ENCODE measurements at places on chromosomes 1 and 21.
A peak's percentile ranks its signal among the peaks of the same experiment; 100 is the strongest.

GRCh38 chr1:67269061-67269460 lies 38.6 kb upstream of the IL12RB2 start:
- DNase-seq, result no peak

GRCh38 chr1:236338096-236338495 lies 56.0 kb upstream of the EDARADD start:
- DNase-seq, result no peak

DNA sequence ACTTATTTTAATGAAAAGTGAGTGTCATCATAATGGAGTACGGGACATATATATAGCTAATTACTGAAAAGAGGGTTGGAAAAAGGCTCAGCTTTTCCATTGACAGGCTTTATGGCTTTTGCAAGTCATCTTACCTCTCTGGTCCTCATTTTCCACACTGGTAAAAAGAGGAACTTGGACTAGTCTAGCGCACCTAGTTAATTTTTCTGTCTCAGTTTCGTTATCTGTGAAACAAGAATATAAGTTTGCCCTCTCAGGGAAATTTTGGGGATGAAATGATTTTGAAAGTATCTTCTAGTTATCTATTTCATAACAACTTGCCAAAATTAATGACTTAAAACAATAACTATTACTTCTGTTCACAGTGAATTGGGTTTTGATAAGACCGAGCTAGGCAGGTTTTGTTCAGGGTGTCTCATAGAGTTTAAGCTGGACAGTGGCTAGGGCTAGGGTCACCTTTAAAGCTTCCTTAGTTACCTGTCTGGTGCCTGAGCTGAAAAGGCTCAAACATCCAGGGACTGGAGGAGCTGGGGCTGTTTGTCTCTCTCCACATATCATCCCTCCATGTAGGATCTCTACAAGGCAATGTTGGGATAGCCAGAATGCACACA lies 91.7 kb downstream of the TYW3 start:
- no peak for DNase-seq

DNA sequence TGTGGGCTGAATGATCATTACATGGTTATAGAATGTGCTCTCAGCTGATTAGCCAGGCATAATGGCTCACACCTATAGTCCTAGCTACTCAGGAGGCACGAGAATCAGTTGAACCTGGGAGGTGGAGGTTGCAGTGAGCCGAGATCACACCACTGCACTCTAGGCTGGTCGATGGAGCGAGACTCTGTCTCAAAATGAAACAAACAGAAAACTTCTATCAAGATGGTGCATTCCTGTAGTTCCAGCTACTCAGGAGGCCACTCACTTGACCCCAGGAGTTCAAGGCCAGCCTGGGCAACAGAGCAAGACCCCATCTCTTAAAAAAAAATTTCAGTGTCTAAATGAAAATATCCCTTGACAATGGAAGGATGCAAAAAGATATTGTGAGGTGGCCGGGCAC lies 10.9 kb downstream of the TIMM17A start:
- no peak for DNase-seq

DNA sequence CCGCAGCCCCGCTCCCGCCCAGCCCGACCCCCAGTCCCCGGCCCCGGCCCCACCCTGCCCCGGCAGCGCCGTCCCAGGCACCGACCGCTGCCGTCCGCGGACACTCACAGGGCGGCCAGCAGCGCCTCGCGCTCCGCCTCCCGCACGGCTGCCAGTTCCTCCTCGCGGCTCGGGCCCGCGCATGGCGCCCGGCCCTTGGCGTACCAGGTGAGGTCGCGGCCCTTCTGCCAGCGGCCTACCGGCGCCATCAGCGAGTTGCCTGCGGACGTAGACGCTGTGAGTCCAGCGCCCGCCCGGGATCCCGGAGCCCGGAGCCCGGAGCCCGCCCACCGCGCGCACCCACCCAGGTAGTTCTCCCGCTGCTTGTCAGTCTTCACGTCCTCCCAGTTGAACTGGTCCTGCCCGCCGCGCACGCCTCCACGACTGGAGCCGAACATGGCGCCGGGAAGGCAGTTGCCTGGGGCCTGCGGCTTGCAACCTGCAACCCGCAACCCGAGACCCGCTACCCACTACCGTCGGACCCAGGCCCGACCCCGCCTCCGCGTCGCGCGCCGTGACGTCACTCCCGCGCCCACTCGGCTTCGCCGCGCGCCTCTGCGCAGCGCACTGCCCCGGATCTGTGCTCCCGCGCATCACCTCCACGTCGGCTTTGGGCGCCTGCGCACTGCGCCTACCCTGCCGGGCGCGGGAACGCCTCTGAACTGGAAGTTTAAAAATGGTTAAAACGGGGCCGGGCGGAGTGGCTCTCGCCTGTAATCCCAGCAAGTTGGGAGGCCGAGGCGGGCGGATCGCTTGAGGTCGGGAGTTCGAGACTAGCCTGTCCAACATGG lies at the start of gene C1orf35:
Gene C1orf35 (minus strand): TSS at position 535 of the 830 bp plus-strand sequence. CDS start 98 bp downstream, at position 437.
- peak; percentile 94 for DNase-seq

GRCh38 chr21:36727866-36728265 lies 29.0 kb downstream of the SIM2 start:
- DNase-seq, result no peak

- peak; percentile 66 for DNase-seq
Observed at GRCh38 chr1:50308878-50309277, 114.4 kb downstream of the DMRTA2 start.

GRCh38 chr1:60037669-60038068 lies 35.9 kb downstream of the C1orf87 start:
- DNase-seq, result no peak

DNA sequence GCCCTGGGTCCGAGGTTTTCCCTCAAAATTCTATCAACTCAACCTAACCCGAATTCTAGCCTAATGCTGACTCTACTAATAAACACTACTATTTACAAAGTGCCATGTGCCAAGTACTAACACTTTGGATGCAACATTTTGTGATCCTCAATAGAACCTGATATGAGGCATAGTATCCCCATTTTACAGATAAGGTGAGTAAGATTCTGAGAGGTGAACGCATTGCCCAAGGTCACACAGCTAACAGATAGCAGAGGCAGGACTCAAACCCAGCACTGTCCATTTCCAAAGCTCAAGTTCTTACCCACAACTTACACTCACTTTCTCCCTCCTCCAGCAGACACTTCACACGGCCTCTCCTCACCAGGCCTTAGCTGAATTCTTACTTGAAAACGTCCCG lies 46.0 kb upstream of the LAPTM5 start:
- DNase-seq, result no peak

DNA sequence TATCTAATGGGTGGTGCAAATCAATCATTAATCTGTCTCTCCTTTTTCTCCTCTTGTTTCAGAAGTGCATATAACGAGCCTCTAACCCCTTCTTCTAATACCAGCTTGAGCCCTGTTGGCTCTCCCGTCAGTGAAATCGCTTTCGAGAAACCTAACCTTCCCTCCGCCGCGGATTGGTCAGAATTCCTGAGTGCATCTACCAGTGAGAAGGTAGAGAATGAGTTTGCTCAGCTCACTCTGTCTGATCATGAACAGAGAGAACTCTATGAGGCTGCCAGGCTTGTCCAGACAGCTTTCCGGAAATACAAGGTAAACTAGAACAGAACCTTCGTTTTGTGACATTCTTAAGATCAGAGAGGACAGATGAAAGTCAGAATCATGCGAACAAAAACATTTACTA lies 25.3 kb upstream of the VAMP3 start:
- DNase-seq, result no peak

GRCh38 chr1:229107304-229107815 lies 163.6 kb upstream of the RAB4A start:
- no peak for DNase-seq

DNA sequence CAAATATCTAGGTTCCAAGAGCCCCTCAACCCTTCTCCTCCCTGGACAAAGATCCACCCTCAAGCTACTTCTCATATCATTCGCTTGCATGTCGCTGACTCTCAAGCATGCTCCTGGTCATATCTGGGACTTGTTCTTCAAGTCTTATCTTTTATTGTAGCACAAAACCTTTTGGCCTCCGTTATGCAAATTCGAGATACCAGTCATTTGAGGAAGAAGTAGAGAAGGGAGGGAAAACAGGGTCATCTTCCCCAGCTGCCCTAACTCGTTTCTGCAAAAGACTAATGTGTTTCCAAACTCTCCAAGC lies 63.8 kb upstream of the ETS2 start:
- DNase-seq, result no peak

GRCh38 chr1:226403201-226404034 lies 4.5 kb downstream of the PARP1 start:
- DNase-seq, result peak; percentile 84

GRCh38 chr1:169958987-169959386 lies 65.3 kb upstream of the SCYL3 start:
- DNase-seq, result no peak

DNA sequence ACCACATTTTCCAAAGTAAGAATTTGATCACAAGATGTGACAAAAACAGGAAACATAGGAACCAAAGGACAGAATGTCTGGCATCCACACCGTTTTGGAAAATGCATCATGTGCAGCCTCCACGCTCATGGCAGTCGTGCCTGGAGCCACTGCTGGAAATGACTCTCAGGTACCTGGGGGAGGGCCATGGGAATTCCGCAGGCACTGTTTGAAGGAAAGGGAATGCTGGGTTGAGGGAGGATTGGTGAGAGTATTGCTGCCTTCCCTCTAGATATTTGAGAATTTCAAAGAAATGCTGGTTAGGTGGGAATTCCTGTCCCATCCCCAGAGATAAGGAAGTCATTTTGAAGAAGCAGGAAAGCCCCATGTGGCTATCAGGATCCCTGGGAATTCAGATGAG lies 10.8 kb downstream of the SLAMF1 start:
- DNase-seq, result no peak

GRCh38 chr1:106680216-106680615 lies 376.3 kb upstream of the PRMT6 start:
- no peak for DNase-seq

DNA sequence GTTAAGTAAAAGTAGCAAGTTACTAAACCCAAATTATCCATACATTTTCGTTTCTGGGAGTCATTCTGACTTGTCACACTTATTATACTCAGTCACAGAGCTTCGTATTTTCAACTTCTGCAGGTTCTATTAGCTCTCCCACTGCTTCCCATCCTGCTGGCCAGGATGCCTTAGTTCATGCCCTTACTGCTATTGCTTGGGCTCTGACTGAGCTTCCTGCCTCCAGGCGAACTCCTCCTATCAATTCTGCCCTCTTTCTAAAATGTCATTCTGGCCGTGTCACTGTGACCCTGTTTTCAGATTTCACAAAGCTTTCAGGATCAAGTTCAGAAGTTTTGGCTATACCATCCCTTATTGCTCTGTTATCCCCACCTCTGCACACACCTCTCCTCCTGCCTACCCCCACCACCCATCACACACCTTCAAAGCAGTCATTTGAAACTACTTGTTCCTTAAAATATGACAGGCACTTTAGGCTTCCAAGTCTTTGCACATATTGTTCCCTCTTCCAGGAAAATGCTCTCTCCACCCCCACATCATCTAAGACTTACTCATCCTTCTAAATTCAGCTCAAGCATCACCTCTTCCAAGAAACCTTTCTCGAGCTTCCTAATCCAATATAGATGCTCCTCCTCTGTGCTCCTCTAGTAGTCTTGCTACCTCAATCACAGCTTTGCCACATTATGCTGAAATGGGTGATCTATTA lies 278.0 kb downstream of the BRINP2 start:
- no peak for DNase-seq

DNA sequence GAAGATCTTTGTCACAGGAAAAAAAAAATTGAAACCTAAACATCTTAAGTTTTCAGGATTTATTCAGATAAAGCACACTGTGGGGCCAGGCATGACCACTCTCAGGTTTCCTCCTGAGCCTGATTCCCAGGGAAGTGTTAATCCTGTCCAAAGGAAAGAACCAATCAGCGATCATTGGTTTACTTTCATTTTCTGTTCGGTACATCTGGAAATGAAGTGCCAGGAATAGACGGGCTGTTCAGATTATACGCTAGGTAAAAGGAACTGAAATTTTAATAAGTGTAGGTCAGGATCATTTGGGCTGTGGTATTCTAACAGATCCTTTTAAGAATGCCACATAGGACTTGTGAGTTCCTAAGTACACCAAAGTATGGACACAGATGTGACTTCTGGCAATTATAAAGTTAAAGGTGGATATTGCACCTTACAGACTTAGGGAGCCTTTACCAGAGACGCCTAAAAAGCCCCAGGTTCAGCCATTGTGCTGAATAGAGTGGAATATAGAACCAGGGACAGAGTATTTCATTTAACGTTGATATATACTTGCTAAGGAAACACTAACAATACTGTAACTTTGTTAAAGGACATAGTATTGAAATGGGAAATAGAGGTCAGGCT lies 9.3 kb upstream of the CACYBP start:
- peak; percentile 65 for DNase-seq

DNA sequence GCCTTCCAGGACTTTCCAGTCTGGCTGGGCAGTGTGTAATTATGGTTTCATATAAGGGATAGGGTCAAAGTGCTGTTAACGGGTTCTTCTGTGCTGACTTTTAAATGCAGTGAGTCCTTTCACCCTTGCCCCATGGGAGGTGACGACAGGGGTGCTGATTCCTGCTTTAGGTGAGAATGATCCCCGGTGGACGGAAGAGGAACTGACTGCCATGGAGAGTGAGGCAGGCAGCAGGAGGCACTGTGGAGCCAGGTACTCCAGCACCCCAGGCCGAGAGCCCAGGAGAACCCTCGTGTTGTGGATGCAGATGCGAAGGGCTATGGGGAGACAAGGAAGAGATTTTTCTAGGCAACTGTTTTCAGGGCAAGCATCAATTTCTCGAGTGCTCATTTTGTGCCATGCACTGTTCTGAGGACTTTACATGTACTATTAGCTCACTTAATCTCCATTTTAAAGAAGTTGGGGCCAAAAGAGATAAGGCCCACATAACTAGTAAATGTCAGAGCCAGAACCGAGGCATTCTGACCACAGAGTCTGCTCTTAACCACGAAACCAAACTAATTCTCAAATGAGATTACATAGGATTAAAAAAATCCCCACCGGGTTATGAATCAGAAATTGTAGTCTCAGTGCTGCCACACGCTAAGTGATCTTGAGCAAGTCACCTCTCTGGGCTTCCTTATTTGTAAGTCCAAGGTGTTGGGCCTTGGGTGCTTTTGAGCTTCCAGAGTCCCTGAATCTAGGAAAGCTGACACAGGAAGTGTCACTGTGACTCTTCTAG lies 28.2 kb downstream of the STPG1 start:
- peak; percentile 15 for DNase-seq

GRCh38 chr1:230760360-230760827 lies 13.2 kb downstream of the CAPN9 start:
- DNase-seq, result no peak

DNA sequence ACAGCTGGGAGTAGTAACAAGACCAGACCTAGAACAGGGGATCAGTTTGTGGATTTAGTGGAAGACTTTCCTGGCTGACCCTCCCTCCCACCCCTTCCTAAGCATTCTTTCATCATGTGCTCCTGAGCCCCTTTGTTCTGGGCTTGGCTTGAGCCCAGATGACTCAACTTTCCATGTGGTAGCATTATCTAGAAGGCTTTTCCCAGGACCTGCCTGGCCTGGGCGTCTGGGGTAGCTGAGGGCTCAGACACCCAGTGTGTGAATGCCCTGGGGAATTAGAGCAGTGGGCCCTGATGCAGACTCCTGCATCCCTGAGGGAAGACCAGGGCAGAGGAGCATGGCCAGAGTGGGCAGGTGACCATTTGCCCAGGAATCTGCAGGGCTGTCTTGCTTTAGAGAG lies 44.1 kb upstream of the TSPAN2 start:
- DNase-seq, result no peak

- DNase-seq, result no peak
Observed at GRCh38 chr1:51289676-51290488, 40.5 kb downstream of the TTC39A start.

GRCh38 chr1:107874221-107874620 lies 90.8 kb downstream of the VAV3 start:
- no peak for DNase-seq

- peak; percentile 8 for DNase-seq
Observed at GRCh38 chr1:185464777-185465176, 147.7 kb upstream of the IVNS1ABP start.
